Upper lobe of left lung (tissue), 6 donors: ENCODE measurements at places on chromosomes 2 and 18. TPM values are rescaled to one million over a fixed set of nuclear protein-coding genes. Genes with fewer than 3 reads are reported as not detected.

Gene MAP3K19
- total RNA-seq = 45.7 TPM

DNA sequence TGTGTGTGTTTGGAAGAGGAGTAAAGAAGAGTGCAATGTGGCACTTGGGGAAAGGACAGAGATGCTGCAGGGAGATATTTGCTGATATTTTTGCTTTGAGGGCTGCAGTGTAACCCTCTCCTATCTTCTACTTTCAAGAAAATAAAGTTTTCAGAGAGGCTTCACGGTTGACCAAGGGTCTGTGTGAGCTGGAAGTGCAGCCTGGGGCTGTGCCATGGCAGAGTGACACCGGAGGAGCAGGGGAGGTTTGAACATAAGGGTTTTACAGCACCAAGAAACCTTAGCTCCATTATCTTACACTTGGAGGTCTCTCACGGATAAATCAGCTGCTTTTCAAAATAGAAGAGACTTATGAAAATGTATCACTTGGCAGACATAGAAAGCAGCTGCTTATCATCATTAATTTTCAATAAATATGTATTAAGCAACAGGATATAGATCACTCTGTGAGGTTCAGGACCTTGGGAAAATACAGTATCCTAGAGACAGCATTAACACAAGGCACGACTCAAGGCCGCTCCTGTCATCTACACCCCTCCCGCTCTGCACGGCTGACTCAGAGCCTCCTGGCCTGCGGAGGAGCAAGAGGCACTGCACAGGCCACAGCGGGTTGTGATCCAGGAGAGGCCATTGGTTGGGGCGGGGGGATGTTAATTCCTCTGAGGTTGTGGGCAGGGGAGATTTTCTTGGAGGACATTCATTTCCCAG, 127.8 kb downstream of the COPS8 start:
- no peak for DNase-seq

Gene PHOSPHO2
- total RNA-seq = 3.7 TPM

DNA sequence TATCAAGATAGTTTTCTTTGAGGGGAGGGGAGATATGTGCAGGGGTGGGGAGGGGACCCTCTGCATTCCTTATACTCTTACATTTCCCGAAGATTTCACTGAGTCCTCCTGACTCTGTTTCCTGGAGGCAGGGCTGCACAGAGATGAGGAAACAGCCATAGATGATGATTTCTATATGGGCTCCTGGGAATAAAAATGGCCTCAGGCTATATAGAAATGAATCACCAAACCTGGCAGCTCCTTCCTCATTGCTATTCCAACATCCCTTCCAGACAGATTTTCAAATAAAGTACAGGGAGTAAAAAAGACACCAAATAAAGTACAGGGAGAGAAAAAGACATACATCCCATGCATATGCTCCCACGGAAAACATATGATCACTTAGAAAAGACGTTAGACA, 474.8 kb upstream of the RAB6C start:
- DNase-seq = no peak

DNA sequence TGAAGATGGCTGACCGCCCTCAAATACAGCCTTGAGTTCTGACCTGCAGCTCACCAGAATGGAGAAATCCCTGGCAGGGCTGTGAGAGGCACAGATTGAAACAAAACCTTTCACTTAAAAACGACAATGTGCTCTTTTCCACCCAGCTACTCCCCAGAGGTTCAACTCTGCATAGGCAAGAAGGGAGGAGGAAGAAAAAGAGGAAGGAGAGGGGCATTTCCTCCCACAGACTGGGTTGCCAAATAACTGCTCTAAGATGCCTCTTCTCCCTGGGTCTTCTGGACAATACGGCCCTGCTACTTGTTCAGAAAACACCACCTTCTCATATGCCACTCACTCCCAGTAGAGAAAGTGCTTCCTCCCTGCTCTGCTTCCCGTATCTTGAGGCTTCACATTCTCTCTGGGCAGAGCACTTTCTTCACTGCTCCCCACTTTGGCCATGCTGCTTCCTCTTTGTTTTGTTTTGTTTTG, 136.4 kb upstream of the SLC1A4 start:
- DNase-seq = peak; percentile 52

DNA sequence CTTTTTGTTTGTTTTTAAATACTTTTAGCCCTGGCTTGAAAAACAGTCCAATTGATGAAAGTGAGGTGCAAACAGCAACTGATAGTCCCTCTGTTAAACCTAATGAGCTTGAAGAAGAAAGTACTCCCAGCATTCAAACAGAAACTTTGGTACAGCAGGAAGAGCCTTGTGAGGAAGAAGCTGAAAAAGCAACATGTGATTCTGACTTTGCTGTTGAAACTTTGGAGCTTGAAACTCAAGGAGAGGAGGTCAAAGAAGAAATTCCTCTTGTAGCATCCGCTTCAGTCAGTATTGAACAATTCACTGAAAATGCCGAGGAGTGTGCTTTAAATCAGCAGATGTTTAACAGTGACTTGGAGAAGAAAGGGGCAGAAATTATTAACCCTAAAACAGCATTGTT, 30.6 kb upstream of the DYSF start:
- DNase-seq = no peak

GRCh38 chr2:45712570-45712969, 61.1 kb downstream of the PRKCE start:
- no peak for DNase-seq

- DNase-seq = no peak
Observed at GRCh38 chr2:141522702-141523101, 608.1 kb downstream of the LRP1B start.

Gene CENPO
- total RNA-seq = 7.4 TPM

DNA sequence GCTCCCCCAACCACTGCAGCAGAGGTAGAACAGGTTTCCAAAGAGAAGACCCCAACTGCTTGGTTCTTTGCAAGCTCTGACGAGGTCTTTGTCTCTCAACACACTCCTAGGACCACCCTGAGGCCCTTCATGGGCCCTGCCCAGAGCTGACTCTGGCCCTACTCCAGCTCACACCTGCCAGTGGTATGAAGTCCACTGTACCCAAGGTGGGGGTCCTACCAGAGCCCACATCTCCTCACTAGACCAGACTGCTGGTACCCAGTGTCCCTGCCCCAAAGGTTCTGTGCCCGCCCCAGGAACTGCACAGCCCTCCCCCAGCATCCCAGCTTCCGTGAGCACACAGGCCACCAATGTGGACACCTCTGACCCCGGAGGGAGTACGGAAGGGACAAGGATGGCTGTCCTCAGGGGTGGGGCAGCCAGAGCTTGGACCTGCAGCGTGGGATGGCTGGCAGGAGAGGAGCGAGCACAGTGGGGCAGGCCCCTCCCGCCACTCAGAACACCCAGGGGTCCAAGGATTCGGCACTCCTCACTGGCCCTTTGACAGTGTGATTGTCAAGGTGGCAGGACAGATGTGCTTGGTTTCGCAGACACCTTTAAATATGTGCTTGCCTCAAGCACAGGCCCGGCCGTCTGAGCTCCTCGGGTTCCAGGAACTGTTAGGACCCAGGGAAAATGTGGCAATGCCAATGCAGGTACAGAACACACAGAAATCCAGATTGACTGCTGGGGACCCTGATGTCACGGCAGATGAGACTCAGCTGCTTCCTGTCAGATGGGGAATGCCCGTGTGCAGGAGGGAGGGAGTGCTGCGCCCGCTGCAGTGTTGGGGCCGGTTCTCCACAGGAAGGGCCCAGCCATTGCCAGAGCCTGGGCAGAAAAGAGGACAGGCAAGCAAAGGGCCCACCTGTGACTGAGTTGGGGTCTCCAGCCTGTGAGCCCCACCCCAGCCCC, 51.2 kb downstream of the MTERF4 start:
- DNase-seq = peak; percentile 16

DNA sequence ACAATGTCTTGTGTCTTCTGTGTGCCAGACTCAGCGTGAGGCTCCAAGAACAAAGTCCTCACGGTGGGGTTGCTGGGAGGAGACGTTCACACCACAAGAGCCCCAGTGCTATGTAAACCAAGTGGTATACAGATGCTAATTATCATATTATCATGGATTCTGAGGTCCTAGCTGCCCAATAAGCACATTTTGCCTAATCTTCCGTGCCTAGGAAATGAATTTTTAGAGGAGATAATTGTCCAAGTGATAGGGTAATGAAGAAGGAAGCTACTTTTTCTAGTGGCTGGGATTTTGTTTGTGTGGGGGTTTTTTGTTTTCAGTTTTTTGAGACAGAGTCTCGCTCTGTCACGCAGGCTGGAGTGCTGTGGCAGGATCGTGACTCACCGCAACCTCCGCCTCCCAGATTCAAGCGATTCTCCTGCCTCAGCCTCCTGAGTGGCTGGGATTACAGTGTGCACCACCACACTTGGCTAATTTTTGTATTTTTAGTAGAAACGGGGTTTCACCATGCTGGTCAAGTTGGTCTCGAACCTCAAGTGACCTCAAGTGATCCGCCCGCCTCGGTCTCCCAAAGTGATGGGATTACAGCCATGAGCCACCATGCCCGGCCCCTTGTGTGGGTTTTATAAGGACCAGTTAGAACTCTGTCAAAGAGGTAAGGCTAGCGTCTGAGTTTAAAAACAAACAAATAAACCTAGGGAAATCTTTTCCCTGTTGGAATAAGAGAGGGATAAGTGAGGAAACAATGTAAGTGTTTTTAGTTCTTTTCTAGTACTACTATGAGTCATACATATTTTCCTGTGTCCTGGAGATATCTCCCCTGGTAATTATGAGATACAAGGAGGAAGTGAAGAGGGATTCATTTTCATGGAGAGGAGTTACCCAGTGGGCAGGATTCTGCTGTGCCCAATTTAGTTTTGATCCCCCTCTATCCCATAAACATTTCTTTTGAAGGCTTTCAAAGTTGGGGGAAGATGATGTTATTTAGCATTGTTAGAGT, 9.5 kb upstream of the SMAD7 start:
- no peak for DNase-seq

DNA sequence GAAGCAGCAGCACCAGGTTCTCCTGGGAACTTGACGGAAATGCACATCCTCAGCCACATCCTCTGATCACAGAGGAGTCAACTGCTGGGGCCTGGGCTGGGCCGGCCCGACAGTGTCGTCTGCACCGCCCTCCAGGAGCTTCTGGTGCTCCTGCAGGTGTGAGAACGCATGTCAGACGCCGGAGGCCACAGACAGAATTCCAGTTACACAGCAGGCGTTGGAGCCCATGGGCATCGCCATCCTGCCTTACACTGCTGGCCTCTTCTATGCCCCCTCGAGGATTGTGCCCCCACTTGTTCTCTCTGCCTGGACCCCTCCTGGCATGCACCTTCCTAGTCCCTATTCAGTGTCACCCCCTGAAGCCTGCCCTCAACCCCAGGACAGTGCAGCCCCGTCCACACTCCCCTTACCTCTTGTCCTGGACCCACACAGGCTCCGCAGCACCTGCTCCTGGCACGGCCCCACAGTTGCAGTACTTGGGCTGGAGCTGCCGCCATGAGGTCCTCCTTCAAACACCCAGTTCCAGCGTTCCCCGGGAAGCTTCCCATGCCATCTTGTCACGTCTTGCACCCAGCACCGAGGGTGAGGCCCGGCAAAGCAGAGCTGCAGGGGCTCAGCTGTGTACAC, 37.5 kb downstream of the ADI1 start:
- DNase-seq = no peak

DNA sequence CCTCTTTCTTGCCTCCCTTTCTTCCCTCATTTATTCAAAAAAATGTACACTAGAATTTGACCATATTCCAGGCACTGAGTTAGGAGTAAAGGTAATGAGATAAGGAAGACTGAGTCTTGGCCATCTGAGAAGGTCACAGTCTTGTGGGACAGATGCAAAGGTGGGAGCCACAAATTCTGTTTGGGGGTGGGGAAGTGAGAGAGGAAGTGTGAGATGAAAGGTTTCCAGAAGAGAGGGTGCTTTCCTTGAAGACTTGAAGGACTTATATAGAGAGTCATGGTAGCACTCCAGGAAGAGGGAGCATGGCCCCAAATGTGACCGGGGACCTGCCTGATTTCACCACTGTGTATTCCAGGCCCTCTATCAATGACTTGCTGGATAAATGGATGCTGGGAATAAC, 320.6 kb downstream of the LPIN1 start:
- DNase-seq = no peak

Gene DIPK1C
- not detected for total RNA-seq

DNA sequence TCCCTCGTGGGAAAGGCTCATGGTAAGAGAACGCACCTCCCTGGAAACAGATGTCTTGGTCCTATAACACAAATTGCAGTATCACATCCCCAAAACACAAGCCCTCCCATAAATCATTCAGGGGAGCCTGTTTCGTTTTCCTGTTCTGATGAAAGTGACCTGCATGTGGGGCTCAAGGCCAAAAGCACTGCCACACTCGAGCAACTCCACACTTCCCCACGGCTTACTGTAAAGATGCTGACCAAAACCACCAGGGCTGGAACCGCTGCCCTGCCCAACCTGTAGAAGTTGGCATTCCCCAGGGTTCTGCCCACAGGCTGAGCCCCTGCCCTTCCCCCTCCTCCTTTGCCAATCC, 139.7 kb downstream of the BCL11A start:
- DNase-seq = no peak

DNA sequence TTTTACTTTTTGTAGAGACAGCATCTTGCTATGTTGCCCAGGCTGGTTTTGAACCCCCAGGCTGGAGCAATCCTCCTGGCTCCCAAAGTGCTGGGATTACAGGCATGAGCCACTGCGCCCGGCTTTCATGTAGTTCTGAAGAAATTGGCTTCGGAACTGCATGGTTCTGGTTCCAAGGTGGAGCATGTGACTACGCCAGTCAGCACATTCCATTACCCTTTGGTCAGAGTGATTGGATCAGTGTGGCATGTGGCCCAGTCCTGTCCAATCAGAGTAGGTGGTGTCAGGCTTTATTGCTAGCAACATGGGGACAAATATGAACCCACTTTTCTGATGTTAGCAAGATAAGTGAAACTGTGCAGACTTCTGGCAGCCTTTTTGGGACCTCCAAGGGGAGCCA, 16.3 kb upstream of the ATOH8 start:
- no peak for DNase-seq

DNA sequence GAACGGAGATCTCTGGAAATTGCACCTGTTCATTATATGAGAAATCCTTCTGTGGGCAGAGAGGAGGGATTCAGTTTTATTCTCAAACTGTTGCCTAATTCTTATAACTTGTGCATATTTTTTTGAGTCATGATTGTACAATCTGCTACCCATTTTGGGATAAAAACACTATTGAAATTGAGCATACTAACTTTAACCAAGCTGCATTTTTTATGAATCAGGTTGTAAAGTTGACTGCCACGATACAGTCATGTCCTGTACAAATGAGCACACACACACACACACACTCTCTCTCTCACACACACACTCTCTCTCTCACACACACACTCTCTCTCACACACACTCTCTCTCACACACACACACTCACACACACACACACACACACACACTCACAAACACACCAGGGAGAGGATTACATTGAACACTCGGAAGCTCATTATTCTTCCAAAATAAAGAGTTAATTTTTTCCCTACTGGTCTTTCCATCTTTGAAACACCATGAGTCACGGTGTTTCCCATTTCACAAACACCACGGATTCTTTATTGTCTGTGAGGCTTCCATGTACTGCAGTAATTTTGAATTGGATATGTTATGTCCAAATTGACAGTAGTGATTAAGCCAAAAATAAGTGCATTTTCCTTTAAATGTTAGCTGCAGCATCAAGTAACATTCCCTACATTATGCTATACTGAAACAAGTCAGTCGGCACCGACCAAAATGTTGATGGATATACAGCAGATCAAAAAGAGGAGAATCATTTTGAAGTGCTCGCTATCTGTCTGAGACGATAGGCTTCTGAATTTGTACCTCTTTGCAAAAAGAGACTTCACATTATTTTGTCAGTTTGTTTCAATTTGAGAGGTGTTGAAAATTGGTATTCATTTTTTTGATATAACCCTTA, 216.9 kb downstream of the ARHGAP15 start:
- DNase-seq = no peak

GRCh38 chr2:235411905-235412485, 81.8 kb upstream of the AGAP1 start:
- no peak for DNase-seq

- DNase-seq = no peak
Observed at GRCh38 chr18:42339372-42339771, 384.3 kb downstream of the PIK3C3 start.

GRCh38 chr2:230877116-230877758, 12.5 kb downstream of the ITM2C start:
- DNase-seq = no peak
